ENCODE measurements at places on chromosomes 6 and 20.

GRCh38 chr6:50846852-50847155 is 28.1 kb downstream of the TFAP2B start:
- DNase-seq = no peak

GRCh38 chr6:107323133-107323785 is 136.1 kb downstream of the PDSS2 start:
- no peak for DNase-seq

DNA sequence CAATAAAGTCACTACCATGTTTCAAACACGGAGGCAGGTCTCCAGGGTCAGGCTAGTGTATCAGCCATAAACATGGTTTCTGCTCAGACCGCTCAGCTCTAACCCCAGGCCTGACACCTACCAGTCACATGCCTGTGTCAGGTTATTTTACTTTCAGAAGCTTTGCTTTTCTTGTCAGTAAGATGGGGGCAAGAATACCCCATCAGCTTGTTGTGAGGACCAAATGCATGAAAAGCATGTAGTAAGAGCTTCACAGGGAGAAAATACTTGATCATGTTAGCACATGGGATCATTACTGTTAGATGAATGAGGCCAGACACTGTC is 65.2 kb upstream of the PIM1 start:
- DNase-seq = no peak

GRCh38 chr6:167831281-167831828 is 4.6 kb downstream of the AFDN start:
- DNase-seq = no peak

All from activated CD4-positive, alpha-beta T cell treated with anti-CD3 and anti-CD28 coated beads, Interleukin-2, amount 10 ng/mL, durations not matched to agents 7 days and 5 days (primary cell).